Stimulated activated CD4-positive, alpha-beta T cell treated with anti-CD3 and anti-CD28 coated beads, Interleukin-1b, Interleukin-23, amount 100 ng/mL, for 4 hours (primary cell): ENCODE measurements at places on chromosomes 11 and 22.

DNA sequence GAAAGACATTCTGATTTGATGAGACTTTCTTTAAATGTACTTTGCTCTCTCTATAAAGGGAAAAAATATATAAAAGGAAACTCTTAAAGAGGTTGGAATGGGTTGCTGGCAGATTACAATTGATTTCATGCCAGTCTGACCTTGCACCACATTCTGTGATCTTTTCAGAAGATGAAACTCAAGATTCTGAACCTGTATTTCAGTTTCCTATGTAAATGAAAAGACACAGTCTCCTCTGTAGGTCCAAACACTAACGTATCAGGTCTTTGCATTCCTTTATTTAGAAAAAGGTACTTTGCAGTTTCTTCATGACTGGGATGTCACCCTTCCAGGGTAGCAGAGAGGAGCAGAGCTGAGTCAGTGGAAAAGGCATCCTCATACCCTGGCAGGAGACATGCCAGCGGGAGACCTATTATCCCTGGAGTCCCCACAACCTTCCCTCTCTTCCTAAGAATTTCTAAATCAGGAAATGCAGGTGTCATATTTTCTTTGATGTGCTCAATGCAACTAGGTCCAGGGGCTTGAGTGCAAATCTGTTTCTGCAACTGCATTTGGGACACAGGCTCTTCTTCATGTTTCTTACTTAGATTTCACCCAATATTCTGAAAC, 282.6 kb downstream of the CADM1 start:
- no peak for DNase-seq

GRCh38 chr22:46737976-46738646, at the start of gene CERK:
CERK (minus strand) TSS chr22:46738252; CDS start chr22:46738148, 104 bp downstream.
- peak; percentile 57 for DNase-seq

- DNase-seq = no peak
These were observed 9.0 kb upstream of the NUCB2 start for GRCh38 chr11:17267576-17267975.

DNA sequence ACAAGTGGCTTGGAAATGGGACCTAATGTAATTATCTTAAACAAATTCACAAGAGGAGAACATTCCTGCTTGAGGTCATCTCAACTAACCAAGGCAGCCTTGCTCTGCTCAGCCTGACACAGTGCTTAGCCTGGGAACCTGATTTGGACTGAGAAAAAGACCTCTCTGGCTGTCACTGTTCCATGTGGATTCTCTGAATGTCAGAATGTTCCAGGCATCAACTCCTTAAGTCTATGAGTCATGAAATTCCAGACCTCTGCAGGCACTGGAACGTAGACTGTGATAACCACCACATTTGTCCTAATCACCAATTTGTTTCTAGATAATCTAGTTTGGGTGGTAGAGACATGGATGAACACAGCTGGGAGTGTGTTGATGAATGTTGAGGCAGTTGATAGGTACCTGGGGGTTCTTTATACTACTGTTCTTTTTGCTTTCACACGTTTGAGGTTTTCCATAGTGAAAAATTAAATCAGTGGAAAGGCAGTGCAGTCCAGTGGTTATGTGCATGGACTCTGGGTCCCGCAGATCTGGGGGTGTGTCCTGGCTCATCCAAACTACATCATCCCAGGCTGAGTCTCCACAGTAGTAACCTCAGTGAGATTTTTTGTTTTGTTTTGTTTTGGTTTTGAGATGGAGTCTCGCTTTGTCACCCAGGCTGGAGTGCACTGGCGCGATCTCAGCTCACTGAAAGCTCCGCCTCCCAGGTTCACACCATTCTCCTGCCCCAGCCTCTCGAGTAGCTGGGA, 269.6 kb downstream of the MN1 start:
- no peak for DNase-seq

GRCh38 chr11:109222761-109223160, 199.2 kb upstream of the C11orf87 start:
- no peak for DNase-seq
